Hippocampal formation (tissue), 2 donors: ENCODE measurements at places on chromosomes 2 and 18.

- DNase-seq = no peak
Measured at GRCh38 chr2:51990684-51991083, 958.8 kb upstream of the NRXN1 start.

DNA sequence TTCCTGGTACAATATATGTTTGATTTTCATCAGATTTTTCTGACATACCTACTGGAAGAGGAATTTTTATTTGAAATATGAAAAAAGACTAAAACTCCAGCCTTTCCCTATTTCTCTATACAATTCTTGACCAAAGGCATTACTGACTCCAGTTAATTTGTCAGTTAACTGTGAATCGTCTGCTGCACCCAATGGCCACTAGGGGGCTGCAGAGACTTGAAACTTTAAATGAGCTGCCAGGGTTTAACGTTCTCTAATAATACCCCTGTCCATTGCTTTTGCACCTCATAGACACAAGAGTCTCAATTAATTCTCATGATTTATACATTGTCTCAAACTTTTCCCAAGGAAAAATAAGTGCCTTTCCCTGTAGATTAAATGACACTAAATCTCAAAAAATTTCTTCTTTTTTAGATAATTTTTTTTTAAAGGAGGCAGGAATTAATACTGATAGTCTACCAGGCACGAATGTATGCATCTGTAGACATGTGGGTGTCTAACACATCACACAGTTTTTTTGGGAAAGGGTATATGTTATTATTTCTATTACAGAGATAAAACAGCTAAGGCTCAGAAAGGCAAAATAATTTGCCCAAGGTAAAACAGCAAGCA is 1.8 kb upstream of the ALK start:
- DNase-seq = peak; percentile 55

DNA sequence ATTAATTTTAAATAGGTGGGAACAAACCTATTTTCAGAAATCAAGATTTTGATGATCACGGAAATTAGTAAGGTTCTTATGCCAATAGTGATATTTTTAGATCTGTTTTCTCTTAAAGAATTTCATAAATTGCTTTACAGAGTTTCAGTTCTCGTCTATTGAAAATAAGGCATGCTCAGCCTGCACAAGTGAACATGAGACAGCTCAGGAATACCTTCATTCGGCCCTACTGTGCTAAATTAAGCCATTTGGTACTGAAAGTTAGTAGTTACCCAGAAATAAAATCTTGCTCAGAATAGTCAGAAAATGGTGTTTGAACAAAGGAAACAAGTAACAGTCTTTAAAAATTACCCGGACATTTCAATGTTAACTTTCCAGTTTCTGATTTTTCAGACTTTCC is 60.4 kb downstream of the DLGAP1 start:
- DNase-seq = no peak

GRCh38 chr2:231211486-231211885 is 13.1 kb downstream of the ARMC9 start:
- DNase-seq = no peak

DNA sequence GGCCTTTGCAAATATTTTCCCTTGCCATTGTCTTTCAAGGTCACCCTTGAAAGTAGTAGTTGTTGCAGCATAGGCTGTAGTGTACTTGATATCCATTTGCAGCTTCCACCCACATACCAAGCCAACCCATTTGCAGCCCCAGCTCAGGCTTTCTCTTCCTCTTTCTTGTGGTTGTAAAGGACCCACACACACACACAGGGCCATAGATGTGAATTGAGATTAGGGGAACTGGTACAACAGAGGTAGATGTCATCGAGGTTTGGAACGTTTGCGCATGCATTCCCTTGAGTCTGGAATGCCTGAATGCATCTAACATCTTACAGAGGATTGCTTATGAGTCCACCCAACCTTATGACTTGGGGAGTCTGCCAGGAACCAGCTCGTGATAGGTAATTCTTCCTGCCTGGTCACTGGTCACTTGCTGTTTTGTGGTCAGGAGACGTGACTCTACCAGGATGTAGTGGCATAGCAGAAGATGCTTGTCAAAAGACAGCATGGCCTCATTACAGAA is 91.9 kb downstream of the MRPS9 start:
- DNase-seq = no peak

- DNase-seq = no peak
Measured at GRCh38 chr2:126635281-126635680, 20.7 kb upstream of the GYPC start.

DNA sequence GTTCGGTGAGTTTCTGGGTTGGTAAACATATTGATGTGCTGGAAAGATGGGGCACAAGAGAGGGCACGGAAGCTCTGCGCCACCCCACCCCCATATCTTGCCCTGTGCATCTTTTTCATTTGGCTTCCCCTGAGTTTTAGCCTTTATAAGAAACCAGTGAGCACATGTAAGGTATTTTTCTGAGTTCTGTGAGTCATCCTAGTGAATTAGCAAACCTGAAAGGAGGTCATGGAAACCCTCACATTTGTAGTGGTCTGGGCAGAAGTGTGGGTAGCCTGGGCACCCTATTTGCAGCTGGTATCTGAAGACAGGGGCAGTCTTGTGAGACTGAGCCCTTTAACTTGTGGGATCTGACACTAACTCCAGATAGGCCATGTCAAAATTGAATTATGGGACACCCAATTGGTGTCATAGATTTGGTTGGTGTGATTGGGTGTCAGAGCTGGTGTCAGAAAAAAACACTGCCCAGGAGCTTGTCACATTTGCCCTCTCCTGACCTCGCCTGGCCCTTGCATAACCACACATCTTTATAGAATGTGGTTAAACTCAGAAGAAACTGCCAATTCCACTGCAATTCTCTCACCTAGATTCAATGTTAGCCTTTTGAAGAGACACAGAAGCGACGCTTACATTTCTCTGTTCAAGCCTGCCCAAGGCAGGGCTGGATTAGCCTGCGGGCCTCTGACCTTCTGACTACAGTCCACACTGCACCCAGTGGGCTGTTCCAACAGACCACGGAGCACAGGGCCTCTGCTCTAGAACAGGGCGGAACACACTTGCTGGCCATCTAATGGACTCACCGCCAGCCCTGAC is 12.0 kb upstream of the GALM start:
- DNase-seq = no peak

- peak; percentile 29 for DNase-seq
Measured at GRCh38 chr2:130390460-130391057, 34.7 kb downstream of the PTPN18 start.

DNA sequence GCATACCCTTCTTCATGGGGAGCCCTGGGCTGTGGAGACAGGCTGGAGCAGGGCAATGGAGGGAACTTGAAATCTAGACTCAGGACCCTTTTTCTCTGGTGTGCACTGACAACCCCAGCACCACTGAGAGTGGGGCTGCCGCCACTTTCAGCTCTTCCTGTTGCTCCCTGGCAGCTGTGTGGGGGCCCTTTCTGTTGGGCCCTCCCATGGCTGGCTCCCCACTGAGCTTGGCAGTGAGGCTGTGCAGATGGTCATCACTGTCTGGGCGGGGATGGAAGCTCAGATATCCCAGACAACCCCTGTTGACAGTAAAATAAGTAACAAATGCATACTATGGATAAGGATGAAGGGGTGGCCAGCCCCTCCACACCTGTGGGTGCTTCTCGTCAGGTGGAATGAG is 6.7 kb downstream of the MYO7B start:
- no peak for DNase-seq

DNA sequence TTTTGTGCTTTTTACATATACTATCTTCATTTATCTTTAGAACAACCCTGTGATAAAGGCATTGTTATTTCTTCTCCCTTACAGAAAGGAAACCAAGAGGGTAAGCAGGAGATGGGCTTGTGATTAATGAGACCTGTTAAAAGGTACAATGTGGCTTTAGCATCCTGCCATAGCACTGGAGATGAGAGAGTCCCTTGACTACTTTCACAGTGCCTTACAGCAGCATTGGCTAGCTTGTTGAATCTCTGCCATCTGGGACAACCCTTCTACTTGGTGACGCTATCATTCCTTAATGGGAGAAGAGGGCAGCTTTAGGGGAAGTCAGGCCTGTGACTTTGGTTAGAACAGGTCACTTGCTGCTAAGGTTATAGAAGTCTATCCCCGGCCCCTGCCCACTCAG is 68.1 kb upstream of the LYPD6B start:
- DNase-seq = no peak

DNA sequence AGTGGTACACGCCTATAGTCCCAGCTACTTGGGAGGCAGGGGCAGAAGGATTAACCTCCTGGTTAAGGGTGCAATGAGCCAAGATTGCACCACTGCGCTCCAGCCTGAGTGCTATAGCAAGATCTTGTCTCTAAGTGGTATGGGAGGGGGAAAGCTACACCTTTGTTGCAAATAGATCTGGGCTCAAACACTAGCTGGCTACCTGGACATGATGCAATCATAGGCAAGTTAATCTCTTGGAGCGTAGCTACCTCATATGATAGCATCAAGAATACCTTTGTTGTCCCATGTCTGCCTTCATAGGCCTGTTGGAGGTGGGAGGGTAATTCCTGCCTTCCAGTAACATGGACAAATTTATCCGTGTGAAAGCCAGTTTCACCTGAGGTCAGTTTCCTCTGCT is 15.7 kb downstream of the KLHL29 start:
- no peak for DNase-seq

- peak; percentile 33 for DNase-seq
Measured at GRCh38 chr18:76430636-76431035, 64.4 kb downstream of the ZNF516 start.

DNA sequence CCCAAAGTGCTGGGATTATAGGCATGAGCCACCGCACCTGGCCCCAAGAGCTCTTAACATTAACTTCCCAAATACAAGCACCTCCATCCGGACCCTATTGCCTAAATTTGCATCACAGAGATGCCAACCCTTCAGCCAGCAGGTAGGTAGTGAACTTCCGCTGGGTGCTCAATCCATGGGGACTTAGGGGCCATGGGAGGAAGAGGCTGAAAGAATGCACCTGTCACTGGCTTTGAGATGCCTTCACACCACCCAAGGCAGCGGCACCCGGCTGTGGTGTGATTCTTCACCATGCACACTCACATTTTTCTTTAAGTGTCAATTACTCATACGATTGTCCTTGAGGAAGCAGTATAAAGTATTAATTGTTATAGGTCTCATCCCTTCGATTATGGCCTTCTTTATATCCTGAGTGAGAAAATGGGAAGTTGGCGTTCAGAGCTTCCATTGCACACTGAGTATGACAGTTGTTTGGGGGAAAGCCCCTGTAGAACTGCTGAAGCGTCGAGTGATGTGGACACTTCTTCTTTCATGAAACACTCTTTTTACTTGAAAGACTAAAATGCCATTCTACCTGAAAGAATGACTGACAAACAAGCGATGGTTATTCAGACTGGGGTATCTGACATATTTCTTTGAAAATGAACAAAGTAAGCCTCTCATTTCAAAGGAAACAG is 51.8 kb upstream of the BIN1 start:
- DNase-seq = no peak

- DNase-seq = no peak
Measured at GRCh38 chr2:33812707-33813106, 213.6 kb upstream of the FAM98A start.

DNA sequence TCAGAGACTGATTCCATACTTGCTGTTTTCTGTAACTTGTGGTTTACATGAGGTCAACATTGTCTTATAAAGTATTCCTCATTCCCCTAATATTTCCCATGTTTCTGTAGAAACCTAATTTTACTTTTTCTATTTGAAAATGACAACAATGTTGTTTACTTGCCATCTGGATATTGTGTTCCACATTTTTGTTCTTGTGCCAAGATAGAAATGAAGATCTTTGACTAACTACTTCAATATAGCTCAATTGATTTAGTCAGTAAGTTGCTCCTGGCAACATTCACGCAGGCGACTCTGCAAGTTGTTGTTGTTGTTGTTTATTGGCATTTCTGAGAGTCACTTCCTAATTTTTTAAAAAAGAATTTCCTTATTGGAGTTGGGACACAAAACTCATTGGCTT is 69.5 kb downstream of the CAVIN2 start:
- DNase-seq = no peak

GRCh38 chr2:18297534-18298058 is 262.9 kb downstream of the RDH14 start:
- DNase-seq = no peak

DNA sequence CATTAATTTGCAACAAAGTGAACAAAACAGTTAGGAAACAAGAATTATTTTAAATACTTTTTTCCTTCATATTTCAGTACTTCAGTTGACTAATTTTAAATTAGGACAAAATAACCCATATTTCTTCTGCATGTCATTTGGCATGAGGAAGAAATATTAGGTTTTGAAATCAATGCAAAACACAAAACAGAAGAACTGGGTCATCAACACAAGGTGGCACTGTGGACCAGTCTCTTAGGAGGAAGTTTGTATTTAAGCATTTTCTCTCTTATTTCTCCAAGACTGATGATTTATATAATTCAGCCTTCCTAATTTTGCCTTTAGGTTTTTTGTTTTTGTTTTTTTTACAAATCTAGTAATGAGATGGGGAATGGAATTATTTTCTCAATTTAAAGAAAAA is 352.8 kb upstream of the KCNH7 start:
- DNase-seq = peak; percentile 5

DNA sequence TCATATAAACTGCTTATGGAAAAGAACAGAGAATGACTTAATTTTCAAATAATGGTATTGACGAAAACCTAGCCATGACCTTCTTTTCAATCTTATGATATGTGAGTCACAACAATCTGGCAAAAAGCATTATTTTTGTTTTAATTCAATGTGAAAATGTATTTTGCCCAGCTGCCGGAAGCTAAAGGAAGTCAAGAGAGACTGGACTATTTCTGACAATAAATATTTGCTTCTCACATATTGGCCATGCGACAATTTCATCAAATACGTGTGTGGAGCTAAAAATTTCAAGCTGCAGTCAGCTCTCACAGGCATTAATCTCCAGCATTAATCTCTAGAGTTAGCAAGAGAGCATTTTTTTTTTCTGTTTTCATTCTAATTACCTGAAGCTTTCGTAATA is 881.0 kb downstream of the CPS1 start:
- DNase-seq = no peak

GRCh38 chr2:223908304-223908998 is 36.7 kb downstream of the WDFY1 start:
- DNase-seq = no peak

DNA sequence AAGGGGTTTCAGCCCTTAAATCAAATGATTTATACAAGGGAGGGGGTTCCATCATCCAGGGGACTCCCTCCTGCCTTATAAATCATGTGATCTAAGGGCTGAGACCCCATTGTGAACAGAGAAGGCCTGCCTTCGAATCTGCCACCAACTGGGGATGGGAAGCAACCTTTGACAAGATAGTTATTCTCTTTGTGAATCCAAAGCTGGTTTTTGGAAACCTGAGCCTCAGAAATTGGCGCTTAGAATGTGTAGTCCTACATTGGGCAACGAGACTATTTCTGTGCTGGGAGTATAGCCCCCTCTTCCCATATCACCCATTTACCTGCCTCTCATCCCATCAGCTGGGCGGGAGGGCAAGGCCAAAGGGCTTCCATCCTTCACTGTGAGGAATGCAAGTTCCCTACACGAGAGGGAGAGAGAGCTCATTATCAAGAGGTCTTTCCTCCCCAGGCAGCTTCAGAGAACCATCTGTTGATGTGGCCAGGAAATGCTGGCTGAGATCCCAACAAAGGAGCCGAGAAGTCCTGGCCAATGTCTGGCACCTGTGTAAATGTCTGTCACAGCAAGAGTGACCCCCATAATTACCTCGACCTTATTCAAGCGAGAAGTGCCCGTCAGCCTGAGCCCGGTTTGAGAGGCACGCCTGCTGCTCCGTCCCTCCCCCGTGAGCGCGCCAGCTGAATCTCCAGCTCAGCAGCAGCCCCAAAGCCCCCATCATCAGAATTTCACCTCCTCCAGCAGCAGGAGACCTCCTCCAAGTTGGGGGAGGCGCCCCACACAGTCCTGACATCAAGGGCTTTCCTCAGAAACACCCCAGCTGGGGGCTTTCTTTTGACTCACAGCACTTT is 48.4 kb upstream of the APCDD1 start:
- DNase-seq = no peak
